ENCODE measurements at places on chromosomes 6 and 20.

- no peak for DNase-seq
Observed at GRCh38 chr6:5763407-5763806, 243.3 kb downstream of the NRN1 start.

DNA sequence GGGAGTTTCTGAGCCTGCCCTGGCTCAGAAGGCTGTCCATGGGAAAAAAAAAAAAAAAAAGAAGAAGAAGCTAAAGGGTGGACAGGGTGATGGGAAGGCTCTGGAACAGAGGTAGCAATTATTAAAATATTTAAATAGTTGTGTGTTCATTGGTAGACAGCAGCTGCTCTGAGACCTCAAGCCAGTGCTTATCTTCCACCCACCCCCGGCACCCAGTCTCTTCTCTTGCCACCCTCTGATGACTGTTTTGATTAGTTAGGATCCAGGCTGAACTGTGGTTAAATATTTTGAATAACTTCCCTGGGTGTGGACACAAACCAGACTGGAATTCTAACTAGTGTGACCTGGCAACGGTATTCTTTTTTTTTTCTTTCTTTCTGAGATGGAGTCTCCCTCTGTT, 16.9 kb upstream of the SRSF3 start:
- peak; percentile 97 for DNase-seq

GRCh38 chr6:158080849-158081656, 87.0 kb downstream of the SERAC1 start:
- DNase-seq, result no peak

DNA sequence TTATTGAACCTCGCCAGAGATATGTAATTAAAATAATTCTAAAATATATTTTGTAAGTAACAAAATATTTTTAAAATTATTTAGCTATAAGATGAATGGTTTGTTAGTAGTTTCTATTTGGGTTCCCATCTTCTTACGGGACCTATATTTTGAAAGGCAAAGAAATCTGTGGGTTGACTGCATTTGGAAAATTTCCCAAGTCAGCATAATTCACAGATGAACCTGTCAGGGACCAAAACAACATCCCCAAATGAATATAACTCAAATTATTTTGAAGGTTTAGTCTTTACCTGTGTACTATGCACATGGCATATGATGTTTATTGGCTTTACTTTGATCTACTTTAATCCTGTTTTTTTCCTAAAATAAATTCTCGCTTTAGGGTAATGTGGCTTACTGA, 607.4 kb upstream of the JAG1 start:
- no peak for DNase-seq

- no peak for DNase-seq
Observed at GRCh38 chr20:62774762-62775161, 21.5 kb upstream of the MRGBP start.

GRCh38 chr20:3645309-3646066, 17.7 kb downstream of the GFRA4 start:
- DNase-seq, result no peak

- DNase-seq, result no peak
Observed at GRCh38 chr20:951384-952169, 35.4 kb upstream of the ANGPT4 start.

GRCh38 chr20:48006036-48006833, 221.0 kb upstream of the SULF2 start:
- no peak for DNase-seq

DNA sequence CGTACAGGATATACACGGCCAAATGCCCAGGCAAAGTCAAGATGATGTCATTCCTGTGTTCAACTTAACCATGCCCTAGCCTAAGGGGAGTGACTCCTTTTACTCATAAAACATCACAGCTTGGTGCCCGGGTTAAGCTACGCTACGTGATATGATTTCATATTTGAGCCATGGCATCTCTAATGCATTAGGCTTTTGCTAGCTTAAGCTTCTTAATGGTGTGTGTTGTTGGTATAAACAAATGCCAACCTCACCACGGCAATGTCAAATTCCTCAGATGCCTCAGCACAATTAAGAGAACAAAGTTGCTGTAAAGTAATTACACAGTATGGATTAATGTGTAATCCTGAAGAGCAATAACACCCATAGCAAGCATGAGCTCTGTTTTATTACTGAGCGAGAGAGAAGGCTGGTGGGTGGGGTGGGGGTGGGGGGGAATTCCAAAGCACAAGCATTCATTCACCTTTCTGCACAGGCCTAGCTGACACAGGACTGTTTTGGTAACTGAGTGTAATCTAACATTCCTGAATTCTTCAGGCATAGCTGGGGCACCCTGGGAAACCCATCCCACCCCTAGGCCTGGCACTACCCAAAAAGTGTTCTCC, 44.7 kb upstream of the CNKSR3 start:
- peak; percentile 87 for DNase-seq

GRCh38 chr20:9375221-9375681, 139.1 kb upstream of the LAMP5 start:
- DNase-seq, result peak; percentile 85

- no peak for DNase-seq
Observed at GRCh38 chr6:1536526-1537429, 72.9 kb upstream of the FOXC1 start.

- DNase-seq, result no peak
Observed at GRCh38 chr20:37673444-37673843, 20.4 kb upstream of the CTNNBL1 start.

DNA sequence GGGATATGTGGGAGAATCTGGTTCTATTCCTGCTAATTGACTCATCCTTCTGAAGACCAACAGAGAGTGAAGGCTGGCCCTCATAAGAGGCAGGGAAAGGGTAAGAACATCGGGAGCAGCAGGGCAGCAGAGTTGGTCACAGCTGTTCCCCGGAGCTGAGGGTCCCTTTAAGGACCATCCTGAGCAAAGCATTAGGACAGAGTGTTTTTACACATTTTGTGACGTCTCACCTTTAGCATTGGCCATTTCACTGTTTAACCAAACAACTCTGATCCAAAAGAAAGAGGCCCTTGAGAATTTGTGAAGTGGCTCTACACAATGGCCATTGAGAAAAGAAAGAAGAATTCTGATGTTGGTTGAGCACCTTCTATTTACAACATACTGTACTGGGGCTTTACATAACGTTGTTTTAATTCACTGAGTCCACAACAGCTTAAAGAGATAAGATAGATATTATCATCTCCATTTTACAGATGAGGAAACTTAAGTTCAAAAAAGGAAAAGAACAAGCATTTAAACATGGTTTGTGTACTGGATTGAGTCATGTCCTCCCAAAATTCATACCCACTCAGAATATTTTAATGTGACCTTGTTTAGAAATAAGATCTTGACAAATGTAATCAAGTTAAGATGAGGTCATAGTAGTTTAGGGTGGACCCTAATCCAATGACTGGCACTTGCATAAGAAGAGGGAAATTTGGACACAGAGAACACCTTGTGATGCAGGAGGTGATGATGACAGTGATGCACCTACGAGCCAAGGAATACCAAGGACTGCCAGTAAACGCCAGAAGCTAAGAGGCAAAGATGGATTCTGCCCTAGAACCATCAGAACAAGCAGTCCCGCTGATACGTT, 62.0 kb downstream of the VGLL2 start:
- DNase-seq, result no peak

DNA sequence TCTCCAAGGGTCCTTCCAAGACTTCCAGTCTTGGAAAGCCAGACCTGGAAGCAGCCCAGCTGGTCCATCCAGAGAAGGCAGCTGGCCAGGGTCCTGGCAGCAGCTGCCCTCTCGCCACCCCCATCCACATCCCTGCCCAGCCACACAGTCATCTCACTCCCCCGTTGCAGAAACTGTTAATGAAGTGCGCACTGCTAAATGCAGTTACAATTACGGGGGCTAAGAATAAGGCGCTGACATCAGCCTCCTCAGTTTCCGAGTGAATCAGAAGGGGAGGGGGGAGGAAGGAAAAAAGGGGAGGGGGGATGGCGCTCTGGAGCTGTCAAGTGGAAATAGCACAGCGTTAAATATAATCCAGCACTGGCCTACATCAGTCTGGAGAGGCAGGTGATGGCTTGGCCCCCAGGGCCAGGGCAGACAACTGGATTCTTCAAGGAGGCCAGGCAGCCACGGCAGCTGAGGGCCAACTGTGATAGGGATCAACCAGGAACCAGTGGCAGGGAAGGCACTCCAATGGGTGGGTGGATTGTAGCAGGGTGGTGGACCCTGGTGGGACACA, 6.9 kb downstream of the RIMS4 start:
- no peak for DNase-seq

- no peak for DNase-seq
Observed at GRCh38 chr6:169230946-169231789, 22.5 kb downstream of the THBS2 start.

GRCh38 chr20:57513199-57513598, 11.7 kb downstream of the CTCFL start:
- DNase-seq, result no peak

DNA sequence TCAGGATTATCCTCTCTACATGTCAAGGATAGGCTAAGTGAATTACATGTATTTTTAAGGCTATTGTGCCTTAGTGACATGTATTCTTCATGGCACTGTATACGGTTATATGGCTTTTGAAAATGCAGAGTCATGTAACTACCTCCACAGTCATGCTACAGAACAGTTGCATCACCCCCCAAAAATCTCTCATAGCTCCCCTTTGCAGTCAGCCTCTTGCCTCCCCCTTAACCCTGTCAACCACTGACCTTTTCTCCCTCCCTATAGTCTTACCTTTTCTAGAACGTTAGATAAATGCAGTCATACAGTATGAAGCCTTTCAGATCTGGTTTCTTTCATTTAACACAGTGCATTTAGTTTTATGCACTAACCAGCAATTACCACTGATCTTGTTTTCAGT, 10.3 kb upstream of the RNF24 start:
- no peak for DNase-seq

GRCh38 chr6:2274981-2275891, 29.8 kb upstream of the GMDS start:
- peak; percentile 43 for DNase-seq

GRCh38 chr6:118558464-118559217, 10.5 kb downstream of the PLN start:
- no peak for DNase-seq

DNA sequence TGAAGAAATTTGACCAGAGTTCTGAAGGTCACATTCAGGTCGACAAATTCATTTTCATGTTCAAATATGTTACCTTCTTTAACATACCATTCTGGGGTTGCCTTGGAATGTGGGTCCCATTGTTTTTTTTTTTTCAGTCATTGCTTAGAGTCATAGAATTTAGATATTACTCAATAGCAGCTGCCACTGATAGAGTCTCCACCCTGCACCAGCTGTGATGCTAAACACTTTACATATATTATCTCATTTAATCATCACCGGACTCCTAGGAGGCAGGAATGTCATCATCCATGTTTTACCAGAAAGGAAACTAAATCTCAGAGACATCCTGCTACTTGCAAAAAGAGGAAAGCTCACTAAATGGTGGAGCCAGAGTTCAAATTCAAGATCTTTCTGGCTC, 204.7 kb downstream of the ESR1 start:
- no peak for DNase-seq

All from kidney glomerular epithelial cell (primary cell).